Breast epithelium (tissue), 4 donors: ENCODE measurements at places on chromosomes 4 and X.
A peak's percentile ranks its signal among the peaks of the same experiment; 100 is the strongest.

DNA sequence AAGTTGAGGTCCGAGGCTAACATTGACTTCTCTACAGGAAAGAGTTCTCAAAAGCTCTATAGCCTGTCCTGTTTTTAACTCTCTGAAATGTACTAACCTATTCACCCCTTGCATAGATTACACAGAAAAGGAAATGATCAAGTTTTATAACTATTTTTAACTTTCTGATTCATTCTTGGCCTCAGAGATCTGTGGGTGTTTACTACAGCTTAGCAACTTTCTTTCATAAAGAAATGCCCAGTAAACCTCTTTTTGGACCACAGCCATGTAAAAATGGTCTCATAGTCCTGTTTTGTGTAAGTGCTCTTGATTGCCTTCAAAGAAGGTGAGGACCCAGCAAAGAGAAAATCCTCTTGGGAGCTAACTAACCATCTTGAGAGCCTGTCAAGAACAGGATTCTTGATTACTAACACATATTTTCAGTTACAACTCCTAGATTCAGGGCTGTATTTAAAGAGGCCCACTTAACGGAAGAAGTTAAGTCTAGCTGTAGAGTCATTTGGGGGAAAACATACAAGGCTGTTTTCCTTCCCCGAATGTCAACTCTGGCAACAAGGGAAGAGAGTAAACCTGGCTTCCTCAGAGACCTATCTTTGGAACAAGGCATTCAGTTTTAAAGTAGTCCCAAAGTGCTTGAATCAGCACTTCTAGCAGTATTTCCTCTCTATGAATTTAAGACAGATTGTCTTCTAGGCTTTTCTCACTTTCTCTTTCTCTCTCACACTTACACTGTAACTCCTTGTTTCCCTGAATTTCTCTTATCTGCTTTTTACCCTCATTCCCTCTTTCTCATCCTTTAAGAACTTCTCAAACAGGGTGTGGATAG lies 78.2 kb downstream of the IL21 start:
- no peak for DNase-seq
- no peaks in the 10 kb centered on the region for H3K4me1 ChIP-seq
- H3K4me3 ChIP-seq, result no peak overlapping the region
- no peaks in the 10 kb centered on the region for H3K27me3 ChIP-seq
- no peak overlapping the region for H3K27ac ChIP-seq
- no peaks in the 10 kb centered on the region for H3K36me3 ChIP-seq

GRCh38 chr4:99043346-99043745 lies 45.2 kb downstream of the ADH5 start:
- H3K4me1 ChIP-seq, result no peaks in the 10 kb centered on the region
- H3K27ac ChIP-seq, result no peak overlapping the region
- H3K36me3 ChIP-seq, result no peaks in the 10 kb centered on the region

- H3K36me3 ChIP-seq, result no peaks in the 10 kb centered on the region
- H3K27ac ChIP-seq, result no peak overlapping the region
- H3K27me3 ChIP-seq, result no peaks in the 10 kb centered on the region
- no peak overlapping the region for H3K4me3 ChIP-seq
- no peak for DNase-seq
- no peaks in the 10 kb centered on the region for H3K4me1 ChIP-seq
These were observed 481.8 kb downstream of the GRXCR1 start for GRCh38 chr4:43374216-43374751.

DNA sequence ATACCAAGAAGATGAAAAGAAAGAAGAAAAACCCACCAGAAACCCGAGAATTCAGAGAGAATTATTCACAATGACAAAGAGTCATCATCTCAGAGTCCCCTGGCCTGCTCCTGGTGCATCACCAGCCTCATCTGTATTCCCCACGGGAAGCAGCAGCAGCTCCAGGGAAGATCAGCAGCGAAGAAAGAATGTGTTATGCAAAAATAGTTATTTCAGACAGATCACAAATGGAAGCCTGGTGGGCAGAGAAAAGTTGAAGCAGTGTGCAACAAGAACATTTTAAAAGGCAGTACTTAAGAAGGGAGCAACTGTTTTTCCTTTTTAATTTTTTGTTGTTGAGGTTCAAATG lies 189.2 kb downstream of the PPP3CA start:
- H3K27me3 ChIP-seq, result no peaks in the 10 kb centered on the region
- no peaks in the 10 kb centered on the region for H3K4me1 ChIP-seq
- DNase-seq, result no peak
- H3K36me3 ChIP-seq, result no peaks in the 10 kb centered on the region
- no peak overlapping the region for H3K4me3 ChIP-seq
- no peak overlapping the region for H3K27ac ChIP-seq

- H3K27ac ChIP-seq, result peak overlapping the region; percentile 77
- H3K4me1 ChIP-seq, result no peaks in the 10 kb centered on the region
- DNase-seq, result peak; percentile 86
- H3K4me3 ChIP-seq, result no peak overlapping the region
- H3K36me3 ChIP-seq, result no peaks in the 10 kb centered on the region
- H3K27me3 ChIP-seq, result peaks cover 7% of the 10 kb centered on the region
These were observed 11.1 kb downstream of the SLC25A43 start for GRCh38 chrX:119410027-119410819.

DNA sequence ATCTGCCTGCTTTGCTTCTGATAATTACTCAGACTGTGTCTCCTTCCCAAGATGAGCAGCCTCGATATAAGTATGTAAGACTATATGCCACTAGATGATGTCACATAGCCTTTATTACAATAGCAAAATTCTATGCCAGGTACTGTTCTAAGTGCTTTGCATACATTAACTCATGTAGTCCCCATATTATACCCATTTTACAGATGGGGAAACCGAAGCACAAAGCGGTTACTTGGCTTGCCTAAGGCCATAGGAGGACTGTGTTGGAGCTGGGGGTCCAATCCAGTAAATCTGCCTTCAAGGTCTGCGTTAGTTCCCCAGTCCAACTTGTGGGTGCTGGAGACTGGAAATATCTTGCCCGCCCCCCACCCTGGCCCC lies 826 bp upstream of the SCML1 start:
- no peaks in the 10 kb centered on the region for H3K4me1 ChIP-seq
- no peaks in the 10 kb centered on the region for H3K36me3 ChIP-seq
- DNase-seq, result no peak

DNA sequence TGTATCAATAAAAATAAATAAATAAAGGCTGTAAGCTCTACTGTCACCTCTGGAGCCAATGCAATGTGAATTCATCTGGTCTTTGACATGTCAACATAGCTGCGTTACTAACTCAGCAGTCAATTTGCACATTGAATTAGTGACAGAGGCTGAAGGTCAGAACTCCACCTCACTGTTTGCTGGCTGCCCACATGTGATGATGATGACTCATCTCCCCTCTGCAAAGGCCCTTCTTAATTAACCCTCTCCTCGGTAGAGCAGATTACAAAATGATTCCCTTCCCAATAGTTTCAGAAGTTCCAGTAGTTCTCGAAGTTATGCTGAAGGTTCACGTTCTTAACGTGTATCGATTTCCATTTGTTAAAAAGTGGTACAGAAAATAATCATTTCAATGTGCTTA lies 1626.0 kb upstream of the TENM3 start:
- no peak overlapping the region for H3K27ac ChIP-seq
- H3K36me3 ChIP-seq, result no peaks in the 10 kb centered on the region
- no peak overlapping the region for H3K4me3 ChIP-seq
- DNase-seq, result no peak

DNA sequence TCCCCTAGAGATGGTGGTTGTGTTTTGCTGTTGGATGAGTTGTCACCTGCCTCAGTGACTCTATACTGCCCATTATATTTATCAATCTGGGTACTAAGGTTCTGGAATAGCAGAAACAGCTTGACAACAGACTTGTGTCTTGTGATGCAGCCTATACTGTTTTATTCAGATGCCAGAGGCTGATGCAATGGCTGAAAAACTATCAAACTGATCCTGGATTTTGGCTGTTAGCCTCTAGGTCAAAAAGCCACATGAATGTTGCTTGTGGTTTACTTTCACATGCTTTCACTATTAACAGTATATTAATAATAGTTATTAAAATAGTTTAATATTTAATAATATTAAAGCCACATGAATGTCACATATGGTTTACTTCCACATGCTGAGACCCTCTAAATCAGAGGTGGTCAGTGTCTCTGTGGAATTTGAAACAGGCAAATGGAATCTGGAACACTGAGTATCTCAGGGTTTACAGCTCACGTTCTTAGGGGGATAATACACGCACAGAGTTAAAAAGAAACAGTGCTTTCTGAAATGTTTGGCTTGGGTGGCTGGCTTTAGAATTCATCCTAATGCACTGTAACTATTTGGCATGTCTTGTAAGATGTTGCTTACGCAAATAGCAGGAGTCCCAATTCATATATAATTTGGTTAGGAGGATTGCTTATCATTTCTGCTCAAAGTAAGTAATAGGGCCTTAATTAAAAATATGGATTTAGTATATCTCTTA lies 82.5 kb upstream of the LCORL start:
- no peaks in the 10 kb centered on the region for H3K4me1 ChIP-seq
- no peaks in the 10 kb centered on the region for H3K36me3 ChIP-seq
- H3K27ac ChIP-seq, result no peak overlapping the region
- no peak overlapping the region for H3K4me3 ChIP-seq

- H3K27me3 ChIP-seq, result no peaks in the 10 kb centered on the region
- H3K4me3 ChIP-seq, result no peak overlapping the region
- H3K27ac ChIP-seq, result no peak overlapping the region
These were observed 284.8 kb downstream of the UNC5C start for GRCh38 chr4:95263960-95264359.

DNA sequence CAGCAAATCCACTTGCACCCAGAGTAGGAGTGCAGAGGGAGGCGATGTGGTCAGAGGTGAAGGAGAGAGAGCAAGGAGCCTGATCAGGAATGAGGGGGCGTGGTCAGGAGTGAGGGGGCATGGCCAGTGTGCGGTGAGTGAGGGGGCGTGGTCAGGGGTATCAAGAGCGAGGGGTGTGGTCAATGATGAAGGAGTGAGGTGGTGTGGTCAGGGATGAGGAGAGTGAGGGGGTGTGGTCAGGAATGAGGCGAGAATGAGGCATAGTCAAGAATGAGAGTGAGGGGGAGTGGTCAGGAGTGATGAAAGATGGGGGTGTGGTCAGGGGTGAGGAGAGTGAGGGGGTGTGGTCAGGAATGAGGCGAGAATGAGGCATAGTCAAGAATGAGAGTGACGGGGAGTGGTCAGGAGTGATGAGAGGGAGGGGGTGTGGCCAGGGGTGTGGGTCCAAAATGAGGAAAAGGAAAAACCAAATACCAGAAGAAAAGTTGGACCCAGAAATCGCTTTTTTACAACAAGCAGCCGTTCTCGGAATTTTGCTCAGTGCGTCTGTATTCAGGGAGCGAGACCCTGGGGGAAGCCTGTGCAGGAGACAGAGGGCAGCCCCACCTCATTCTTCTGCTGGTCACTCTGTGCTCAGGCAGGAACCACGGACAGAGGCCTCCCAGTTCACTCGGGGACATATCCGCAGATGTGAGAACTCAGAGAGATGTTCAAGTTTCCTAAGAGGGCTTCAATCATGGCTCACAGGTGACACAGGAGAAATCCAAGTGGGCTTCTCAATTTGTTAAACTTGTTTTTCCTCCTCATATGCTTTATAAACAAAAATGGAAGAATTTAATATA lies 47.5 kb downstream of the MAGEA1 start:
- no peak overlapping the region for H3K4me3 ChIP-seq
- H3K27ac ChIP-seq, result no peak overlapping the region

DNA sequence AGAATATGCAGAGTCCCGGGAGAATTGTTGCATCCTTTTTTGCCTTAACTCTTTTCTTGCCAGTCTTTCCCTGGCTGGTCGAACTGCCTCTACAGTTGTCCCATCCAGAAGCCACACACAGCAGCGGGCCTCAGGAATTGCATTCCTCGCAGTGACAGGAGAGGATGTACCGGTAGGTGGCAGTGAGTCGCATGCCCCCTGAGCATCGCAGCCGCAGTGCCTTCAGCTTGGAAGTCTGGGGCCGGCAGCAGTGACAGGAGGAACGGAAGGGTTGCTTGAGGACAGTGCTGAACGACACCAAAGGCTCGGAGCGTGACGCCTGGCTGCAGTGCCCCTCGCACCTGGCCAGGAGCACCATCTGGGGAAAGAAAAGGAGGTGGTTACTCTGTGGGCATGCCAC lies 23.5 kb downstream of the NDP start:
- peaks cover 59% of the 10 kb centered on the region for H3K27me3 ChIP-seq
- H3K36me3 ChIP-seq, result no peaks in the 10 kb centered on the region
- no peak overlapping the region for H3K27ac ChIP-seq
- no peaks in the 10 kb centered on the region for H3K4me1 ChIP-seq

DNA sequence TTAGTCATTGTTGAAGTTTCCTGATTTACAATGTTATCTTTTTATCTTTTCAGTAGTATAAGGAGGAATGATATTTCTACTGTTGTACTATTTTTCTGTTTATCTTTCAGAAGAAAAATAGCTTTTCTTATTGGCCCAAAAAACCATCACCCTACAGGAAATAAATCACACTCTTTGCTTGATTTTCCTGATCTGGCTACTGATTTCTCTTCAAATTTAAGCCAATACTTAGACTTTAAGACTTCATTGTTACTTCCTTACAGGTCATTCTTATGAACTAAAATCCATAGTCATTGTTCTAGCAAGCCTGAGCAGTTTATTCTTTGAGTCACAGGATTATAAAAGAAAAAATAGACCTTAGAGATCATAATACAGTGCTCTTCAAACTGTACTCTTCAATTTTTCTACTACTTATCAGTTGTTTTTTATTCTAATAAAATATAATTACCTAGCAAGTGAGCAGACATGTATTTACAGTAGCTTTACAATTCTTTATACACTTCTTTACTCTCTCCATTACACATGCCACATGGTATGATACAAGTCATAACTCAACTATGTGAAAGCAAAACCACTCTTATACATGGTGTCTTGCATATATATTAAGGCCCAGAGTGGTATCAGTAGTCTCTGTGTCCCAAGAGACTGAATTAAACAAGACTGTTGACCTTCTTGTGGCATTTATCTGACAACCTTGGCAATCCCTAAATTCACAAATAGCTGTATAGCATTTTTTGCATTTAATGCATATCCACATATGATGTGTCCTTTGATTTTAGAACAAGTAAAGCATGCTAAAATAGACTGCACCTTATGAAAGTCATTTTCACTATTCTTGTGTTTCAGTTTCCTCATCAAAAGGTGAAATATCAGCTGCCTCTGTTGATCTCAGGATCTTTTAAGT lies 47.9 kb downstream of the TET2 start:
- no peak overlapping the region for H3K4me3 ChIP-seq
- H3K36me3 ChIP-seq, result no peaks in the 10 kb centered on the region
- H3K4me1 ChIP-seq, result no peaks in the 10 kb centered on the region
- no peak overlapping the region for H3K27ac ChIP-seq

GRCh38 chrX:110188701-110189558 lies 129.0 kb downstream of the AMMECR1 start:
- DNase-seq, result no peak
- no peak overlapping the region for H3K4me3 ChIP-seq
- H3K27ac ChIP-seq, result no peak overlapping the region
- H3K27me3 ChIP-seq, result no peaks in the 10 kb centered on the region
- no peaks in the 10 kb centered on the region for H3K4me1 ChIP-seq

- H3K27ac ChIP-seq, result no peak overlapping the region
- no peaks in the 10 kb centered on the region for H3K4me1 ChIP-seq
- no peak overlapping the region for H3K4me3 ChIP-seq
- no peaks in the 10 kb centered on the region for H3K27me3 ChIP-seq
- no peaks in the 10 kb centered on the region for H3K36me3 ChIP-seq
These were observed 3.2 kb upstream of the ENPEP start for GRCh38 chr4:110472583-110473329.

- H3K27ac ChIP-seq, result peak within 1 kb of the TSS; percentile 78
- peak within 1 kb of the TSS; percentile 72 for H3K4me3 ChIP-seq
- H3K27me3 ChIP-seq, result peaks cover 38% of the 10 kb centered on the region
- H3K4me1 ChIP-seq, result no peaks in the 10 kb centered on the region
- H3K36me3 ChIP-seq, result no peaks in the 10 kb centered on the region
These were observed at the start of gene DIAPH2 for GRCh38 chrX:96684339-96685209. DIAPH2 (plus strand) TSS chrX:96684842.
